ENCODE measurements at places on chromosomes 5 and 9. TPM values are rescaled to one million over a fixed set of nuclear protein-coding genes. Genes with fewer than 3 reads are reported as not detected.

SPATA9 gene
- total RNA-seq, result 0.39 TPM

GPR107 gene
- total RNA-seq, result 16.9 TPM

CA9 gene
- not detected for total RNA-seq

OTULINL gene
- total RNA-seq, result 0.05 TPM

PHF24 gene
- not detected for total RNA-seq

GPRIN1 gene
- total RNA-seq, result 8.8 TPM

GFI1B gene
- total RNA-seq, result not detected

RAI14 gene
- 133 TPM for total RNA-seq

PJA2 gene
- 43.6 TPM for total RNA-seq

Data from mammary microvascular endothelial cell (primary cell).